ENCODE measurements at places on chromosomes 3 and 15. TPM values are rescaled to one million over a fixed set of nuclear protein-coding genes. Genes with fewer than 3 reads are reported as not detected.

- DNase-seq = no peak
Observed at GRCh38 chr3:72475258-72476138, 372.7 kb downstream of the SHQ1 start.

GRCh38 chr3:36874424-36874823, 70.4 kb downstream of the TRANK1 start:
- no peak for DNase-seq

- DNase-seq = no peak
Observed at GRCh38 chr3:42451546-42452230, 41.3 kb upstream of the LYZL4 start.

DNA sequence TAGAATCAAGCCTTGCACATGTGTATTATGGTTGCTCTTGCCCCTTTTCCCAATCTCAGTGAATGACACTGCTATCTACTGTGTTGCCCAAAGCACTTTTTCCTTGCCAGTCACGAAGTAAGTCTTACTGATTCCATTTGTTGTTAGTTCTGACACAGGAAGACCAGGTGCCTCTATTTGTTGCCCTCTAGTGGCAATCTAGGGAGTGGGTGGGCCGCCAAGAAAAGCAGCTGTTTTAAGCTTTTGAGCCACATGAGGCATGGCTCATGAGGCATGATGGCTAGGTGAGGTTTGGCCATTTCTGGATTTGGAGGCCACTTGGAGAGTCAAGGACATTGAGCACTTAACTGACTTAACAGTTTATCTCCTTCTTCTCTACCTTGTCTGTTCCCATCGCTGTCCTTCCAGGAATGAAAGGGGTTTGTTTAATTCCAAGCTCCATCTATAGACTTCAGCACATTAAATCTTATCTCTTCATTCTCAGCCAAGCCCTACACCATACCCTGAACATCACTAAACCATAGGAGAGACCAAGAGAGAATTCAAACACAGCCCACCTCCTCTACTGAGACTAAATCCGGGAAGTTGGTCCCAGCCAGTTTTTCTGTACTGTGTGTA, 103.1 kb downstream of the HCN4 start:
- no peak for DNase-seq

- no peak for DNase-seq
Observed at GRCh38 chr15:79132770-79133169, 42.2 kb upstream of the RASGRF1 start.

DNA sequence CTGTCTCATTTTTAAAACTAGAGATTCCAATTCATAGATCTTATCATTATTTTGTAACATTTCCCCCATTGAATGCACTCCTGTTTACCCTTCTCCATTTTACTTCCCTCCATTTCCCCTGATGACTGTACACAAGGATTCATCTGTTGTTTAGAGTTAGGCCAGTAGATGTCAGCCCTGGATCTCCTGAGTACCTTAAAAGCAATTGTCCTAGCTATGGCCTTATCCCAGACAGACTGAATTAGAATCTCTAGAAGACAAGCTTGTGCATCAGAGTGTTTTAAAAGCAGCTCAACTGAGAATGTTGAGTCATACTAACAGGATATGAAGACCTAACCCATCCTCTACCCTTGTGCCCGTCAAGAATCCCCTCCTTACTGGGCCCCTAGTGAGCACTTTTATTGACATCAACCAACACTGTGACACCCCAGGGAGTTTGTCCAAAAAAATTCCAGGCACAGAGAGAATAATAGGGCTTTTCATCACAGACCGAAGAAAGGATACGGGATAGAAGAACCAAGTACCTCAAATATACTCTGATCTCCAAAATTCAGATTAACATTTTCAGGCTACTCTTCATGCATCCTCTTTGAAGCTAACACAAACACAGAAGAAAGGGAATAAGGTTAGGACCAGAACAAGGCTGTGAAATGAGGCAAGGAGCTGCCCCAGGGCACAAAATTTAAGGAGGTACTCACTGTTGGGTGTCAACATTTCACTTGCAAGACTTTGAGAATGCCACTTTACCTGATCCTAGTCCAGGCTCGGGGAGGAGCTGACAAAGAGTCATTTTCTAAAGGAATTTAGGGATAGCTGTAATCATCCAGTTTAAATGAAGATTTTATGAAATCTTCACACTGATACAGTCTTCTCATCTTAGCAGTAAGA, 17.1 kb downstream of the ZBED2 start:
- no peak for DNase-seq

DNA sequence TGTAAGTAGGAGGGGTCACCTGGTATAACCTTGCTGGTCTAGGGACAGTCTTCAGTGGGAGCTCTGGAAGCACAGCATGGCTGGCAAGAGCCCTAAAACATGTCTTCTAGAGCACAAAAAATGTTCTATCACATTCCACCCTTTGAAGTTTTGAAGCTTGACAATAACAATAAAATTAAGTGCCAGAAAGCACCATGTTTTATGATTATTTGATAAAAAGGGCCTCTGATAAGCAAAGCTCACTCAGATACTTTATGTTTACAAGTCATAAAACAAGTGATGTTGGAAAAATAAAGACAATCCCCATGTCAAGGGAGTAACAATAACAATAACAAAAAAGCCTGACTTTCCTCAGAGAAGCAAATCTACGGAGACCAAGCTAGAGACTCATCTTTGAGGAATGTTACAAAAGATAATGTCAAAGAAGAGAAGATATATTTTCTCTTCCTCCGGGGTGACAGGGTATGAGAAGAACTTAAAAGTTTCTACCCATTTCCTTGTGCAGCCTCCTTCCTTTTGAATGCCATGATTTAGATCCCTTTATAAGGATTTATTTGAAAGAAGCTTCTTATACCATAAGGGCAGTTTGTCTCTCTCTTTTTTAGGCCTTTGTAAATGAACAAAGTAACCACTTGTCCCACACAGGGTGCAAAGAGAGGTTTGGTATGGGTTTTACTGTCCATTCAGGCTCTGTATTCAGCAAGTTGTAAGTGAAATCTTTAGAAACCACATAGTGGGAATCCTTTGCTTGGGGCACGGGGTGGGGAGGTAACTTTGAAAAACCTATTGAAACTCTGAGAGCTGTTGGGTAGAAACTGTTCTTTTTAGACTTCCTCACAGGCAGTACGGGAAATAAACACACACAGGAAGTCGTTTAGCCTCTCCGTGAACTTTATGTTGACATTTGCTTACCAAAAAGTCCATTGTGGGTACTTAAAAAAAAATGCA, 109.6 kb upstream of the RBMS3 start:
- no peak for DNase-seq

GRCh38 chr3:23192816-23193215, 10.3 kb upstream of the UBE2E2 start:
- DNase-seq = no peak

DNA sequence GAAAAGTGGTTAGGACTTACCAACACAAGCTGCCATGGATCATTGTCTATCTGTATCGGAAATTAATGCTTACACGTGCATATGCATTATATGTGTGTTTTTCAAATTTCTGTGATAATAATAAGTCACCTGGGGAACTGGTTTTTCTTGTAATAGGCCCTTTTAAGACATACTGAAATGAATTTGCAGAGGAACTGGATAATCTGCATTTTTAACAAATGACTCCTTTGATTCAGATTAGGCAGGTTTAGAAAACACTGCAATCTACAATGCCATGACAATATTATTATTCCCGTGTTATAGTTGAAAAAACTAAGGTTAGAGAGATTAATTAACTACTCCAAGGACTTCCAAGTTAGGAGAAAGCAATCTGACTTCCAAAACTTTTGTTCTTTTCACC, 23.4 kb downstream of the STRIT1 start:
- no peak for DNase-seq

DNA sequence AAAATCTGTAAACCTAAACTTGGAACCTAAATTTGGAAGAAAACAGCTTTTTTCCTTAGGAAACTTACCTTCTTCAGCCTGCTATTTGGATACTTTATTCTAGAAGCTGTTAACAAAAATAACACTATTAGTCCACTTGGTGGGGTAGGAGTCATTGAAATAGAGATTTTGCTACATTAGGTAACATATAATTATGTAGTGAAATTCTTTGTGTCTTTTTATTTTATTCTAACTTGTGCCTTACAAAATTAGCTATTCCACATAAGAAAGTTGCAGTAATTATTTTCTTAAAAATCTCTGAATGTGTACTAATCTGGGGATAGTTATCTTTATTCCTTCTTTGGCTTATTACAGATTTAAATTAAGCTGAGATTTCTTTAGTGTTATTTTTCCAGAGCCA, 360.4 kb upstream of the ROBO2 start:
- DNase-seq = no peak

GRCh38 chr3:14507305-14507741, 32.8 kb downstream of the GRIP2 start:
- DNase-seq = no peak

DNA sequence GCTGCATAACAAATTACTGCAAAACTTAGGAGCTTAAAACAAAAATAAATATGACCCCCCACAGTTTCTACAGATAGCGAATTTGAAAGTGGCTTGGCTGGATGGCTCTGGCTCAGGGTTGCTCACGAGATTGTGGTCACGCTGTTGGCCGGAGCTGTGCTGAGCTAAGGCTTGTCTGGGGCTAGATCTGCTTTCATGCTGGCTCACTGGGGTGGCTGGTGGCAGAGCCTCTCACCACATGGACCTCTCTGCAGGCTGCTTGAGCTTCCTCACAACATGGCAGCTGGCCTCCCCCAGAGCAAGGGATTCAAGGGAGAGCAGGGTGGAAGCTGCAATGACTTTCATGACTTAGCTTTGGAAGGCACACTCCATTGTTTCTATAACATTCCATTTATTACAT, 354.1 kb downstream of the SHQ1 start:
- DNase-seq = no peak

DNA sequence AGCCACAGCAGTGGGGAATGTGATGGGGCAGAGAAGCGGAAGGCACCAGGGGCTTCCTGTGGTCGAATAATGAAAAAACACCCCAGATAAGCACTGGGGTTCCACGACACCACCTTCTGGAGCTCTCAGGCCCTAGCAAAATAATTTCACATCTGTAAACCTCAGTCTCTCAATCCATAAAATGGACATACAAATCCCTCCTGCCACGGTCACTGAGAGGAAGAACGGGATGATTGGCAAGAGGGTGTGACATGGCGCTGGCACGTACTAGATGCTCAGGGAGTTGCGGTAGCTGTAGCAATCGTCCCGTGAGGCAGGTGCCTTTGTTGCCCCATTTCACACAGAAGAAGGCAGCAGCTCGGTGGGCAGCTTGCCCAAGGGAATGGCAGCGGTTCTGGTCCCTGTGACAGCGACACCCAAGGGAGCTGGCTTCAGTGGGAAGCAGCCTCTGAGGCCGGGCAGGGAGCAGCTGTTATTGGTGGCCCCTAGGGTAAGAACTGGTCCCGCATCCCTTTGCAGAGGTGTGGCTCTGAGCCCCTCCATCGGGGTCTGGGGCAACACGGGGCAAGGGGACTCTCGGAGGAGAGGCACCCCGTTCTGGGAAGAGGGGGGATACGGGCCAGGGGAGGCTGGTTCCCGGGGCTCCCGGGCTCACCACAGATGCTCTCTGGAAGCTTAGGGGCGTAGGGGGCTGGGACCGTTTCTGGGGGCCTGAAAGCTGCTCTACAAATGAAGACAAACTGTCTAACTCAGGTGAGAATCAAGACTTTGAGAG, 114.0 kb upstream of the ALDH1A3 start:
- DNase-seq = no peak

- DNase-seq = no peak
Observed at GRCh38 chr3:130960139-130960795, 66.4 kb downstream of the ASTE1 start.

- peak; percentile 60 for DNase-seq
Observed at GRCh38 chr15:46365572-46365971, 730.7 kb downstream of the SQOR start.

DNA sequence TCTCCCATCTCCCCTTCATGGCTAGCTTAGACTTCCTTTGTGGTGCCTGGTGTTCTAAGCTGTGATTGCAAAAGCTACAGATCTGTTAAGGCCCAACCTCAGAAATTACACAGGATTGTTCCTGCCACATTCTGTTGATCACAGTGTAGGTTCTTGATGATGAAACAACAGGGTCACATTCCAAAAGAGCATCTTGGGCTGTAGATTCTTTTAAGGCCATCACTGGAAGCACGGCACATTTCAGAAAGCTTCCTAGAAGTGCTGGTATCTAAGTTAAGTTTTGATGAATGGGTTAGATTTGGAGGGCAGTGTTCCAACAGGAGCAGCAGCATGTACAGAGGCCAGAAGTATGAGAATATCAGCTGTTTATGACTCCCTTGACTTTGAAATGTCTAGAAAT, 107.5 kb upstream of the SKOR1 start:
- no peak for DNase-seq

GRCh38 chr15:100687582-100688141, 85.3 kb downstream of the ASB7 start:
- no peak for DNase-seq

DNA sequence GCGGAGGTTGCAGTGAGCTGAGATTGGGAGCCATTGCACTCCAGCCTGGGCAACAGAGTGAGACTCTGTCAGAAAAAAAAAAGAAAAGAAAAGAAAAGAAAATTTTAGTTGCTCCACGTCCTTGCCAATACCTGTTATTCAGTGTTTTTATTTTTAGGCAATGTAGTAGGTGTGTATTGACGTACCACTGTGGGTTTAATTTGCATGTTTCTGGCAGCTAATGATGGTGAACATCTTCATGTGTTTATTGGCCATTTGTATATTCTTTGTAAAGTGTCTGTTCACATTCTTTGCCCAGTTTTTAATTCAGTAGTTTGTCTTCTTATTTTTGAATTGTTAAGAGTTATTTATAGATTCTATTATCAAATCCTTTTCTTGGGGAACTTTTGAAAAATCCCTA, 38.1 kb upstream of the GCSAM start:
- DNase-seq = no peak

DNA sequence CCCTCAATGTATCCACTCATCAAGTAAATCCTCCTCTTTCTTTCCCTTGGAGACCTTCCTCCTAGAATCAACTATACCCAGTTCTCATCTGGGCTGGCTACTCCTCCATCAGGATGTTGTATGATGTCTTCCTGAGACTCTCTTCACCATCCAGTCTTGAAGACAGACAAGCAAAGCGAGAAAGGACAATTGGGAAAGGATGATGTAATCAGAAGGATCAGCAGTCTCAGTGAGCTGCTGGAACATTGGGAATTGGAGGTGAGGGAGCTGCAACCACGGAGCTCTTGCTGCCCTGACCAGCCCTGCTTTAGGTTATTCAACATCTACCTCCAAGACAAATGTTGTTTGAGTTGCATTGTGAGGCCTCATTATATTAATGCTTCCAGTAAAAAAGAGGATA, 48.0 kb upstream of the UBP1 start:
- DNase-seq = no peak

DNA sequence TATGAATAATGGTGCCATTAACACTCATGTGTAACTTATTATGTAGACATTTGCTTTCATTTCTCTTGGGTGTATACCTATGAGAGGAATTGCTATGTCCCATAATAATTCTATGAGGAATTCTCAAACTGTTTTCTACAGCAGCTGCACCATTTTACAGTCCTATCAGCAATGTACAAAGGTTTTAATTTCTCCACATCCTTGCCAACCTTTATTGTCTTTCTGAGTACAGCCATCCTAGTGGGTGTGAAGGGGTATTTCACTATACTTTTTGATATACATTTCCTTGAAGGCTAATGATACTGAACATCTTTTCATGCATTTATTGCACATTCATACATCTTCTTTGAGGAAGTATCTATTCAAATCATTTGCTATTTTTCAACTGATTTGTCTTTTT, 34.5 kb downstream of the TJP1 start:
- no peak for DNase-seq

GRCh38 chr3:128551451-128551850, 58.5 kb upstream of the GATA2 start:
- DNase-seq = no peak

Gene KIF15
- 6.4 TPM for total RNA-seq

Gene GOLGA8S
- not detected for total RNA-seq

Gene RBPMS2
- not detected for total RNA-seq

Gene SLC9C1
- under 0.01 TPM for total RNA-seq

Gene MOBP
- total RNA-seq = 0.94 TPM

Gene ALDH1A3
- 1.9 TPM for total RNA-seq

Gene FBXW12
- total RNA-seq = 2.5 TPM

Gene C3orf22
- total RNA-seq = not detected

Measured in occipital lobe (tissue), 3 donors.